Osteocyte (in vitro differentiated cells): ENCODE measurements at places on chromosomes 2 and 18.

- DNase-seq, result peak; percentile 83
These were observed 1.1 kb upstream of the BOLL start for GRCh38 chr2:197786010-197786877.

DNA sequence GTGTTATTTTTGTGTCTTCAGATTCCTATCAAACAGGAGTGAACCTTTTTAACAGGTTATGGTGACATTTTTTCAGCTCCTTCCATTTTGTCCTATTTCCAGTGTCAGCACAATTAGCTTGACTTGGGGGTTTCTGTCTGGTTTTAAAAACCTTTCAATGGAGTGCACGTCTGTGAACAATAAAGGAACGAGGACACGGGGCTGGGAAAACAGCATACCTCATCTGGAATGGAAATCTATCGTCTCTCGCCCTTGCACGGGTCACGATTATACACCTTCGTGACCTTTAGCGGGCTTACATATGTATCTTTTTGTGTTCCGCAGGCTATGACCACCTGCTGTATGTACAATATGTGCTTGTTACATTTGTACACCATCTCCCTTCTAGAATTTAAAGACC lies 2.3 kb upstream of the ZNF532 start:
- no peak for DNase-seq

DNA sequence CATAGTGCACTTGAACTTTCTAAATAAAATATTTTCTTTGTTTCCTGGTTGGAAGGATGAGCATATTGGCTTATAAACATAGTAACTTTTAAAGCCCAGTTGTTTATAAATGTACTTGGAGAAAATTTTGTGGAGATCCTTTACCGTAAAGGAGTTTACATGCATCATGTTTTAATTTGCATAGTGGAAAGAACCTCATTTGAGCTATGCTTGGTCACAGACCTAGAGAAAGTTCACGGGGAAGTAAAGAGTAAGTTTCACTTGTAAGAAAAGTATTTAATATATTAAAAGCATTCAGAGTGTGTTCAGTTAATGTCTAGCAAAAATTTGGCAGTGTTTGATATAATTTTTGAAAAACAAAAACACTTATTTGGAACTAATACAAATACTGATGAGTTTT lies 45.3 kb downstream of the PIKFYVE start:
- DNase-seq, result no peak

DNA sequence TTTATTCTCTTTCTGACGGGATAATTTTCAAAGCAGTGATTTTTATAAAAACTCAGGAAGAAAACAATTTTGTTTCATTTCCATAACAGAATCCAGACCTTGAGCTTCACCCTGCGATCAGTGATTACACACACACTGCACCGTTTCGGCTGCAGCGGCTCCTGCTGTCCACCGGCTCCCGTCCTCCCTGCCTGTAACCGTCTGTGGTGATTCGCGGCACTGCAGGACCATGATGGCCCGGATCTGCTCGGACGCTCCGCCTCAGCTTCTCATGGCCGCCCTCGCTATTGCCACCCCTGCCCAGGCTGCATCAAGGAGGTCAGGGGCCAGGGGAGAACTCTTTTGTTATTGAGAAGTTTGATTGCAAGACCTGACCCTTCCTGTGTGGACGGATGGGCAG lies 246.1 kb downstream of the TWIST2 start:
- DNase-seq, result no peak

GRCh38 chr2:109623923-109624322 lies 9.8 kb downstream of the SOWAHC start:
- DNase-seq, result no peak

DNA sequence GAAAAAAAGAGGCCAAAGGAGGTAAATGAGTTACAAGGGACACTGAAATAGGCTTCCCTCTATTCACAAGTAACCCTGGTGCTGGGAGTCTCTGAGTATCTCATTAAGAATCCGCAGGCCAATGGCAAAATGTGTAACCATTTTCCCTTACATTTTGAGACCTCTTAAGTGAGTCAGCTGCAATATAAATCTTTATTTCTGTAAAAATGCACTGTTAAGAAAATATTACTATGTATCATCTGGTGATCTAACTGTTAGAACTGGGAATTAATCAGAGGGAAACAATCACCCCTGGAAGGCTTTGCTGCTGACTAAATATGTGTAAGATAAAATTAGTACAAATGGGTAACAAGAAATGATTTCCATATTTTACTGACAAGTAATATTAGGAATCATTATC lies 483.1 kb upstream of the CHST9 start:
- DNase-seq, result no peak

DNA sequence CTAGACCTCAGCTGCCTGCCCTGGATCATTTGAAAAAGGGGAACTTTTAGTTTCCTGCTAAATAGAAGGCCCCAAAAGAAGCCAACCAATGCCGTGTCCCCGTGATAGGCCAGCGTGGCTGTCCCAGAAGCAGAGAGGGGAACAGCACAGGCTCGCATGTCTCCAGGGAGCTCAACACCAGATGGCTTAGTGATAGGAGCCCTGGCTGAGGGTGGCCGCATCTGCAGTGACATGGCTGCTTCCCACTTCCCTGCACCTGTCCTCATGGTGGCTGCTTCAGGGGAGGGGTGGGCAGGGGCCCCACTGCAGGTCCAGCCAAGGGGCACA lies 79.6 kb downstream of the MBP start:
- DNase-seq, result no peak

- no peak for DNase-seq
These were observed 75.3 kb upstream of the CHN1 start for GRCh38 chr2:175080479-175080878.

- no peak for DNase-seq
These were observed 298.4 kb downstream of the LPIN1 start for GRCh38 chr2:12044857-12045256.

- DNase-seq, result no peak
These were observed 49.2 kb upstream of the ASPRV1 start for GRCh38 chr2:70010576-70011111.

GRCh38 chr2:68371581-68371980 lies 6.5 kb downstream of the PLEK start:
- no peak for DNase-seq

DNA sequence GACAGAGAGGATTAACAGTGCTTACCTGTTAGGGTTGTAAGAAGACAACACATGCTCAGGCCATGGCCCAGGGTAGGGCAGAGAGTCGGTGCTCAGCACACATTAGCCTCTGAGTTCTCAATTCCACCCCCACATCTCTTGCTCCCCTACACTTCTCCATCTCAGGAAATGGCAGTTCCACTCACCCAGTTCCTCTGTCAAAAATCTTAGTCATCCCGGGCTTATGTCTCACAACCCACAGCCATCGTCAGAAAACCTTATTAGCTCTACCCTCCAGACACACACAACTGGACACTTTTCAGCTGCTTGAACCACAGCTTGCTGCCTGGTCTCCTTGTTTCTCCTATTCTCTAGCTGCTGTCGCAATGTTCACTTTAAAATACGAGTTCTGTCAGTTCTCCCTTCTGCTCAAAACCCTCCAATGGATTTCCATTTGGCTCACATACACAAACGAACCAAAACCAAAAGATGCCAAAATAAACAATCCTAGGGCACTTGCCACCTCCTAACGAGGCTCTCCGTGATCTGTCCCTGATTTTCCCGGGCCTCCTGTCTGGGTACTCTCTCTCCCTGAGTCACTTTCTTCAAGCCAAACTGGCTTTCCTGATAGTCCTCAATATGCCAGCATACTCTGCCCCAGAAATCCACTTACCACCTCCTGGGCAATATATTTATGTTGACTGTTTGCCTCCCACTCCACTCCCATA lies 89.7 kb downstream of the KCTD1 start:
- no peak for DNase-seq

DNA sequence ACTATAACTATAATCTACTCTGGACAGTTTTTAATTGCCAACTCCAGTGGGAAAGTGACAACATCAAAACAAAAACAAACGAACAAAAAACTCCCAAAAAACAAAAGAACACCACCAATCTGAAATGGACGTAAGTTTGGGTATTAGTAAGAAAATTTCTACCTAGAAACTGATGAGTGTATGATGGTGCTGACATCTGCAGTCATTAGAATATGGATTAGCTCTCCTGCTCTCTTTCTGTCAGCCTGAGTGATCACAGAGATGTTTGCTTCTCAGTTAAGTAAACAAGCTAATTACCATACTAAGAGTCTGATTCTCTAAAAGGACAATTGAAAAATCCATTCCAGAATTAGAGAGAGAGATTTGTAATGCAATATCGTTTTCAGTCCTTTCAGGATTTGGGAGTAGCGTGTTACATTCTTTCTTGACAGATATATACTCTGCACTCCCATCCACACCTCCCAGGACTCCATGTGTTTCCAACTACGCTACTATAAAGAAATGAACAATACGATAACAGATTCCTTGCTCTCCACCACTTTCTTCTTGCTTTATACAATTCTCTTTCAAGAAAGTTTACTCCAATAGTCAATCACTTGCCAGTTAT lies 1347.4 kb upstream of the PIK3C3 start:
- DNase-seq, result no peak

DNA sequence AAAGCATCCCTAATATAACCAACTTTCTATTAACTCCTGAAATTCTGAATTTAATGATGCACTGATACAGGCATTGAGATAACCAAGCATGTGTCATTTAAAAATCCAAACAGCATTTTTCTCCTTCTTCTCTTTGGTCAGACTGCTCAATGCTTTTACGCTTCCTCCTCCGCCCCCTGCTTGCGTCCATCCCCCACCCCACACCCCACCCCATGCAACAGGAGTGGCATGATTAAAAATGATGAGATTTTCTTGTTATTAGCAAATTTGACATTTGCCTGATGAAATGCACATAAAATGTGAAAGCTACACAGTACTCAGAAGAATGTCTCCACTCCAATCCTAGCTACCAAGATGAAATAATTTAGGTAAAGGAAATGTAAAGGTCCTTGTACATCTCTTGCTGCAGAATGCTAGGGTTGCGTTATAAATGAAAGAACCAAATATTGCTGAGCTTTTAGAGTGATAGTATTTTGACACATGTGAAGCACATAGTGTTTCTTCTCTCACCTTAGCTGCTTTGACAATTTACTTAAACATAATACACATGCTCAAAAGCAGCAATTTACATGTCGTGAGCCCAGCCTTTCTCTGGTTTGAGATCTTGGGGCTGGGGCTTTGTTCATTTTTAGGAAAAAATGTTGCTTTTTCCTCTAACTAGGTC lies 263.8 kb downstream of the MEIS1 start:
- DNase-seq, result no peak

GRCh38 chr2:169139993-169140767 lies 70.8 kb downstream of the DHRS9 start:
- no peak for DNase-seq

DNA sequence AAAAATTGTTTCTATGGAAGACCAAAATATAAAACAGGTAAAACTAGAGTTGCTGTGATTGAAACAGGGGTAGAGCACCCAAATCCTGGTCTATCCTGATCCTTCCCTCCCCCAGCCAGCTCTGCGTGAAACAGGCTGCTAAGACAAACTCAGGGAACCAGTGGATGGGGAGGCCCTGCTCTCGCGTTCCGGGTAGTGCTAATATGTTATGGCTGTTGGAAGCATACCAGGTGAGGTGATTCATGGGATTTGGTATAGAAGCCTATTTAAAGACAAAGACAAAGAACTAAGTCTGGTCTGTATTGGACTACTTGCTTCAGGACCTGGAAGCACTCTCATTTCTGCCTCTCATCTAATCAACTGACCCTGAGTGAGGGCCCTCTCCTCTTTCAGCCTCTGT lies 63.0 kb upstream of the CCBE1 start:
- DNase-seq, result no peak

- no peak for DNase-seq
These were observed 90.4 kb downstream of the TPO start for GRCh38 chr2:1503471-1504310.

GRCh38 chr2:17538844-17539554 lies 1.5 kb upstream of the VSNL1 start:
- no peak for DNase-seq

DNA sequence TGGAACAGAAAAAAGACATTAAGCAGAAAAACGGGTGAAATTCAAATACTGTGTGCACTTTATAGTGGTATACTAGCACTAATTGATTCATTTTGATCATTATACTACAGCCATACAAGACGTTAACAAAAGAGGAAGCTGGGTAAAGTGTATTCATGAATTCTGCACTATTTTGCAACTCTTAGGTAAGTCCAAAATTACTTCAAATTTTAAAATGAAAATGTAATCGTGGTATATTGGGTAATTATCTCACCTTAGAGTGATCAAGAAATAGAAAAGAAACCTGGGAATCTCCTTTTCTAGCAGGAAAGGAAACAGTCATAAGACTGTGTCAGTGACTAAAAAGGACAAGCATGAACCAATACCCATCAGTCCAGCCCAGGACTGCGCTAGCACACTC lies 5.4 kb downstream of the TGFBRAP1 start:
- no peak for DNase-seq

DNA sequence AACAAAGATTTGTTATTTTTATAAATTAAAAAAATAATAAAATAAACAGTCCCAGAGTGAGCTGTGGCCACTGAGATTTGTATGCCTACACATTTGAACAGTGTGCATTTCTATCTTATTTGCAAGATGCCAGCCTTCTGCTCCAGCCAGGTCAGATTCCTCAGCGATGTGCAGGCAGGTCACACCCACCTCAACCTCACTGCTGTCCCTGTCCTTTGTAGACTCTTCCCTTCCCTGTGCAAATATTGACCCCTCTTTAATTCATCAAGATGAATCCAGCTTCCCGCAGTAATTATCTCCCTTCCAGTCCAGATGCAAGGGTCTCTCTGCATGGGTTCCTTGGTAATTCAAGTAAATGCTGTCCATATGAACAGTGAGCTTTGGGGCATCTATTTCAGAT lies 256.2 kb downstream of the PIEZO2 start:
- DNase-seq, result no peak

GRCh38 chr2:203376173-203376572 lies 48.0 kb downstream of the ABI2 start:
- DNase-seq, result no peak

DNA sequence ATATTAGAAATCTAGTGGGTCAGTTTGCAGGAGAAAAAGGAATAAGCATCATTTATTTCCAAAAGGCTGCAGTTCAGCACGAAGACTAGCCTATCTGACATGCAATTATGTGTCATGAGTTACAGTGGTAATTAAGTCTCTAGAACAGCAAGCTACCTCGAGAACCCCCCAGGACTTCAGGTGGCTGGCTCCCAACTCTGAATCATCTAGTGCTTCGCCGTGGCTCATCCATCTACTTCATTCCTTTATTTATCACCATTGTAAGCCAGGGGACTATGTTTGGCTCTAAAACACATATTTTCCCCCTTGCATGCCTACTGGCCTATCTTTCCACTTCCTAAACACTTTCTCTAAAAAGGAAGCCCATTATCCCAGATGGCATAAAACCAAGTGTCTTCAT lies 121.6 kb downstream of the TXNL1 start:
- DNase-seq, result no peak
